Stimulated activated naive B cell treated with anti-CD40 and anti-IgM and Interleukin-4, amounts not matched to agents 10 μg/mL and 1 μg/mL and 100 μg/mL, for 72 hours (primary cell): ENCODE measurements at places on chromosomes 5 and 9.

DNA sequence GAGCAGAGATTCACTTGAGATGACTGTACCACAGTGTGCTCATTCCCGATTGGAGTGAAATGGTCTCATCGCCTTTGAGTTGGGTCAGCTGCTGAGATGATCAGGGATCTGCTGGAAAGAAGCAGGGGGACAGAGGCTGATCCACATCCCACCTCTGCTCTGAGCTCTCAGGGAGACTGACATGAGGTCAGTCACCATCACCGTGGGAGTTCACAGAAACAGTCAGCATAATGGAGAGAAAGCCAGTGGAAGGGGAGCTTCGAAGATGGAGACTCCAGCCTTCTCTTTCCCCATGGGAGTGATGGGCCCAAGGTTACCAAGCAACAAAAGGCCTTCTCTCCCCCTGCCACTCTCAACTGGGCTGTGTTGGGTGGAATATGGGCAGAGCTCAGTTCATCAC, 276.4 kb downstream of the CDK5RAP2 start:
- DNase-seq, result no peak

DNA sequence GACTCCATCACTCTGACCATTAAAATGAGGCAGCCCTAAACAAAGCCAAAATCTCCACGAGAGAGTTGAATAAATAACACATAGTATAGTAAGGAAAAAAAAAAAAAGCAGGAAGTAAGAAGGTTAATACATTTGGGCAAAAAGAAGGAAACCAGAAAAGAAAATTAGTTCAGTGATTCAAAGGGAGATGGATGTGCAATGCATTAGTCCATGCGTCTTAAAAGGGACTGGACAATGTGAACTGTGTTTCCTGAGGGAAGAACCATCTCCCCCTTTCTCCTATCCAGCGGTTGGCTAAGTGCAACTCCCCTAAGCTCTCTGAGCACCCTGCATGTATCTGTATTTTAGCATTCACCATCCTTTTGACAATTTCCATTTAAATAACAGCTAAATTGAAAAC, 1.4 kb downstream of the ANKRA2 start:
- DNase-seq, result no peak

DNA sequence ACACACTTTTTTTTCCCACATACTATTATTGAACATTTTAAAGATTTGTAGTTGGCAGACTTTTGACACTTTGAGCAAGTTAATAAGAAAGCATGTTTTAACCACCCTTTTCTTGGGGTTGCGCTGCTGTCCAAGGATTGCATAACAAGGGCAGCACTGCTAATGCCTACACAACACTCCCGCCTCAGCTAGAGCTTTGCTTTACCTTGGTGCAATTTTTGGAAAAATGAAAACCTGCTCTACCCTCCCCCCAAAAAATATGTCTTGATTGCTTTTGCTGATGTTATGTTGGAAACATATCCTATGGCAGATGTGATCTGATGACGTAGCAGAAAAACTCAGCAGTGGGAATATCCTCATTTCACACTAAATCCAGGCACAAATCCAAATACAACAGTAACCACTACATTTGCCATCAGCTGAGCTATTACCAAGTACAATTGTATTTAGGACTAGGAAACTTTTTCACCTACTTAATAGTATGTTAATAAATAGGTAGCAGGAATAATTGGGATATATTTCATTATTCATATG, 51.5 kb downstream of the UBE2R2 start:
- DNase-seq, result no peak

GRCh38 chr5:113150821-113151220, 174.2 kb downstream of the DCP2 start:
- DNase-seq, result no peak

GRCh38 chr5:124056326-124056990, 544.5 kb downstream of the CSNK1G3 start:
- peak; percentile 13 for DNase-seq

- no peak for DNase-seq
These were observed 37.0 kb downstream of the TRIM32 start for GRCh38 chr9:116724123-116724522.

DNA sequence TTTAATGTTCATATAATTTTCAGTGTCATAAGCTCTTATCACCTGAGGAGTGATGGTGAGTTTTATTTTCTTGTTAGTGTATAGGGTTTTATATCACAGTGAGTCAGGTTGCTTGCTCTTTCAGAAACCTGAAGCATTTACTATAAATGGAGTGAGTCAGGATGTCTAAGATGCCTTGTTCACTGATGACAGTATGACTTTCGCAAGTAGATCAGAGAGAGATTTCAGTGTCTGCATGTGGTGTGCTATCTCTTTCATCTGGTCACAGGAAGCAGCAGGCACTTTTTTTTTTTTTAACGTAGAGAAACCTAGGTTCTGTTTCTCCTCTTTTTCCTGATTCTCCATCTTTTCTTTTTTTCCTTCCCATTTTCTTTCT, 237.1 kb downstream of the DMRTA1 start:
- DNase-seq, result no peak

GRCh38 chr5:144710637-144711036, 540.0 kb downstream of the KCTD16 start:
- peak; percentile 23 for DNase-seq

DNA sequence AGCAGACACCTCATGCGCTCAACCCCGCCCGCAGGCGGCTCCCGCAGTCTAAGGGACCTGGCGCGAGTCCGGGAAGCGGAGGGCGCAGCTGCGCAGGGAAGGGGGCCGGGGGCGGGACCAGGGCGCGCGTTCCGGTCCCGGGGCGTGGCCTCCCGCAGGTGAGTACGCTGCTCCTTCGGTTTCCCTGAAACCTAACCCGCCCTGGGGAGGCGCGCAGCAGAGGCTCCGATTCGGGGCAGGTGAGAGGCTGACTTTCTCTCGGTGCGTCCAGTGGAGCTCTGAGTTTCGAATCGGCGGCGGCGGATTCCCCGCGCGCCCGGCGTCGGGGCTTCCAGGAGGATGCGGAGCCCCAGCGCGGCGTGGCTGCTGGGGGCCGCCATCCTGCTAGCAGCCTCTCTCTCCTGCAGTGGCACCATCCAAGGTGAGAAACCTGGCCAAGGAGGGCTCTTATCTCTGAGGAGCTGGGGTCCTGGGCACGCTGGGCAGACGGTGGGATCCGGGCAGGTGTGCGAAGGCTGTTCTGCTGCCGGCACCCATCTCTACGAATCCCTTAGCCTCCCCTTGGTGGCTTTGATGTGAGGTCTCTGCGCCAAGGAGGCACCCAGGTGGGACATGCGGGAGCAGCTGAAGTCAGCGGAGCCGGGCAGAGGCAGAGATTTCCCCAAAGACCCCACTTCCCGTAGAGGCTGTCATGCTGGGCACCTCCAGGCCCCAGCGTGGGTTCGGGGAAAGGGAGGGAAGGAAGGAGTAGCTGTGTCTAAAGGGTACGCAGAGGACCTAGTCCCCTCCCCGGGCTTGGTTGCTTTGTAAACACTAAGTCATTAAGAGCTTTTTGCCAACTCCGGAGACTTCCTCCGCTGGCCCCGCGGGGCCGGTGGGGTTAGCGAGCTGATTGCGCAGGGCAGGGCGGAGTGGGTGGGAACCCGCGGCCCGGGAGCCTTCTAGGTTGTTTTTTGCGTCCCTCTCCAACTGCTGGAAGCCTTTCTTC, at the start of gene F2RL1:
Gene F2RL1, plus strand, starts transcription at position 187 of the 988 bp plus-strand sequence. Its CDS starts 153 bp downstream, at position 340.
- no peak for DNase-seq

DNA sequence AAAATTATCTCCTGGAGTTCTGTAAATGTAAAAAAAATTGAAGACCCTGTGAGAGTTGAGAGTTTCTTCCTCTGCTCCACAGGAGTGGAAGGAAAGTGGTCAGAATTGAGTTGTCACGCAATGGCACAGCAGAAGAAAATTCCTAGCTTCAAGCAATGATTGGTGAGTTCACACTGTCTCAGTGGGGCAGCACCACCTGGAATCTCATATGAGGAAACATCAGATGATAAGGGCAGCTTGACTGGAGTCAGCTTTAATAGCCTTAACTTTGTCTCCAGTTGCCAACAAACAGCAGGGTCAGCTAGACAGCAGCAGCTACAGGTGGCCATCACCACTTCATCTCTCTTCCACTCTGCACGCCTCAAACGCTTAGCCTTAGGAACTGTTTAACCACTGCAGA, 211.1 kb downstream of the EFNA5 start:
- DNase-seq, result no peak

GRCh38 chr5:135714126-135714894, 120.2 kb upstream of the SLC25A48 start:
- no peak for DNase-seq

GRCh38 chr9:90060256-90060655, 455.4 kb downstream of the GADD45G start:
- no peak for DNase-seq

- no peak for DNase-seq
These were observed 74.6 kb downstream of the CFAP95 start for GRCh38 chr9:69895185-69895584.

DNA sequence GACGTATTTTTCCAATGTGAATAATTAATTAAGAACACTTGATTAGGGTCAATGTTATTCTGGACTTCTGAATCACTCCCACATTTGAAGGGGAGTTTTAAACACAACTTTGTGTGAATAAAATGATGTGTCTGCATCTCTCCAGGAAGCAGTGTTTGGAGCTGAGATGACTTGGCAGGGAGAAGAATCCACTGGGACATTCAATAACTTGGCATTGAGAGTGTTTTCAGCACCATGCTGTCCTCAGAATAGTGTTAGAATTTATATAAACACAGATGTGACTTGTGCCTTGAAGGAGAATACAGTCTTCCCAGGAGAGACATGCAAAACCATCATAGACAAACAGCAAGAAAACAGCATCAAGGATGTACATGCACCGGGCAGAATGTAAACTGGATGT, 32.7 kb upstream of the KCNMB1 start:
- DNase-seq, result no peak

DNA sequence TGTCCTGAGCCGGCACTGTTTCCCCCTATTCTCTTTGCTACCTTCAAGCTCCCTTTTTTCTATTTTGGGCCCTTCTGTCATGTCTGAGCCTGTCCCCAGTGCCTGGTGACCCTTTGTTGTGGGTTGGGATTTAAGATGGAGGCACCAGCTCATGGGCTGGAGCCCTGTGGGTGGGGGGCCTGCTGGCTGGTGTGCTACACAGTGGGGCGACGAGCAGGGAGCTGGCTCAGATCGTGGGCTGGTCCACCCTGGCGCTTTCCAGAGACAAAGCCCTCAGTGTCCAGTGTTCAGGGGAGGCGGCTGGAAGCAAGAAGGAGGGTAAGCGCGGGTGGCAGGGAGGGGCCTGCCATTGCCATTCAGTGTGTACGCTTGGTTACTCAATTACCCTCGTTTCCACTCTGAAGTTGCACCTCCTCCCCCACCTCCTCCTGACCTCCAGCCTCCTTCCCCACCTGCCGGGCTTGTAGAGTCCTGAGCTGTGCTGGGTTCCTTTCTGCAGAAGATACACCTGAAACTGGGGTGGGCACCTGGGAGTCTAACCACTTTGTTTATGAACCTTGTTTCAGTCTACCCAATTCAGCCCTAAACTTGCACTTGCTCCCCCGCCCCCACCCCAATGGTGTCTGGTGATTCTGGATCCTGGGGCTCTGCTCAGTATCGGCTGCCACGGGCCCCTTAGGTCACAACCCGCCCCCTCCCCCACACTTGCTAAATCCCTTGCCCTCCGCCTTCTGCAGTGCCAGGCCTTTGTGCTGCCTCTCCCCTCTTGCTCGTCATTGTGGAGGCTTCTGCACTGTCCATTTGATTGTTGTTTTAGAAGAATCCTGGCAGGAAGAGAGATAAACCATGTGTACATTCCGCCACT, 49.9 kb downstream of the MVB12B start:
- no peak for DNase-seq

- DNase-seq, result no peak
These were observed 7.8 kb upstream of the MYOZ3 start for GRCh38 chr5:150653145-150653761.

- DNase-seq, result no peak
These were observed 45.0 kb upstream of the PRRC2B start for GRCh38 chr9:131348631-131349521.

- no peak for DNase-seq
These were observed 547.6 kb upstream of the WWC1 start for GRCh38 chr5:167743695-167744464.

GRCh38 chr9:115155037-115155436, 37.1 kb upstream of the TNC start:
- DNase-seq, result no peak

- no peak for DNase-seq
These were observed 113.0 kb upstream of the PCA3 start for GRCh38 chr9:76651119-76651705.

DNA sequence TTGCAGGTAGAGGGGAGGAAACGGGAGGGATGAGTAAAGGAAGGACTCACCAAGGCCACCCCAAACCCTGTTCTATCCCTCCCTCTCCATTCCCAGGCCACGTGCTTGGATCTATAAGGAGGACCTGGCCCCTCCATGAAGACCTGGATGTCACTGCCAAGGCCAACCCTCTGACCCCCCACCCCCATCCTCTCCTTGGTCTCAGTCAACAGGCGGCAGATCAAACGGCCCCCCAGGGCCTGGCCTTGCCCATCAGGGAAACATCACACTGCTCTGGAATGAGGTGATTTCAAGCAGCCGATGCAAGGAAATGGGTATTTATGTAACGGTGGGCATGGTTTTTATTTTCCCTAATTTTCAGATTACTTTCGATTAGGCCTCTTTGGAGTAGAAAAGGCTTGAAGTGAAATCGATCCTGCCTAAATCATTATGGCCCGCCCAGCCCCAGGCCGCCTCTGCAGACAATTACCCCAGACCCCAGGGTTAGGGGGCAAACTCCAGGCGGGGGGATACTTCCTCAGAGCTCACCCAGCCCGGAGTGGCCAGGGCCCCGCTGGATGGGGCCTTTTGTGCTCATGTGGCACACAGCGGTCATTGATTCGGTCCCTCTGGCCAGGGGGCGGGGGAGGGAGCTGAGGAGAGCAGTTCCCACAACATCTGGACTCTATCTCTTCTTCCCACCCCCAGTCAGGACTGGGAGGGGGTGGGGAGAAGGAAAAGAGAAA, 125.3 kb downstream of the PHF2 start:
- DNase-seq, result no peak

DNA sequence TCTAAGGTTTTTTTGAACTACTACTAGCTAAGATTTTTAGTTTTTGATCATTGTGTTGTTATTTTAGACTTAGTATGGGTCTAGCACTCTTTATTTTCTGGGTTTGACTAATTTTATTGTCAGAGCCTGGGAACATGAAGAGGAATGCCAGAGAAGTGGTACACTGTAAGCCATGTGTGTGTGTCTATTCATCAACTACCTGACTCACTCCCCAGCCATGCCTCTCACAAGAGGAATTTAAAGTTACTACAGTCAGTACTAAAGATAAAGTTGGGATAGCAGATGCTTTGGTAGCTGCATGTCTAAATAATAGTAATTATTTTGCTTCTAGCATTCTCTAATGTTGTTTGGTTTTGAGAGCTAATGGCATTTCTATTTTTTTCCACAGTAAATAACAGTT, 264.8 kb downstream of the CSNK1G3 start:
- no peak for DNase-seq
